ENCODE measurements at places on chromosomes 1 and 21.

DNA sequence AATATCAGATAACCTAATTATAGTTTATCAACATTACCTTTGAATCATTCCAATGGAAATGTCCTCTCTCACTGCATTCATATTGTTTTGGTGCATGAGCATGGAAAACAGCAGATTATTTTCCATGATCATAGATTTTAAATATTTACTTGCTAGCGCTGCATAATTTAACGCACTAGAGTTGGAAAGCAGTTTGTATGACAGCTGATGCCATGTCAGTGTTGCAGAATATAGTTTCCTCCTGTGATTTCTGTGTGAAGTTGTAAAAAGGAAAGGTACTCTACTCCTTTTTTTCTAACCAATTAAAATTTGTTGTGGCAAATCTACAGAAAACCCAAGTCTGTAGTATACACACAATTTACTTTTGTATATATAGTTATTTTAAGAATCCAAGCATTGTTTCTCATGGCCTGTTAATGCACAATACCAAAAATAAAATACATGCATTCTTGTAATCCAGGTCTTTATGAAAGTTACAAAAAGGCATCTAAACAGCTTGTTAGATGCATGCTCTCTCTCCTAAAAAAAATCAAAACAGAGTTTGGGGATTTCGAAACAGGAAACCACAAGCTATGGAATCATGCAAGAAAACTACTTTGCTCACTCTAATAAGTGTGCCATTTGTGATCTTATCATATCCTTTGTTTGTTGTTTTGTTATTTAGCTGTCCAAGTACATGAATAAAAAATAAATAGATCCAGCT, 1.9 kb upstream of the ATG4C start:
- no peak for DNase-seq

DNA sequence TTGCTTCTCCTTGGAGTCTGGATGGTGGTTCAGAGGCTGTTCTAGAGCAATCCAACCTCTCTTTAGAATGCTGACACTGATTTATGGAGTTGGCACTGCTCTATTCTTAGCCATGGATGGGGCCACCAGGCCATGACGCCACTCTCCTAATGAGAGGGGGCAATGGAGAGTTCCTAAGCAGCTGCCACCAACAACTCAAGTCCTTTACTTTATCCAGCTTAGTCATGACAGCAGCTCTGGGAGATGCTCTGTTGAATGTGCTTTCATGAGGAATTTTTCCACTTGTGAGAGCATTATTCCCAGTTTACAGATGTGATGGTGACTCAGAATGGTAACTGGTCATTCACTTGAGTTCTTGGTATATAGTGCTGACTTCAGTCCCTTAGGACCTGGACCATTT, 366.3 kb downstream of the HHAT start:
- DNase-seq = no peak

DNA sequence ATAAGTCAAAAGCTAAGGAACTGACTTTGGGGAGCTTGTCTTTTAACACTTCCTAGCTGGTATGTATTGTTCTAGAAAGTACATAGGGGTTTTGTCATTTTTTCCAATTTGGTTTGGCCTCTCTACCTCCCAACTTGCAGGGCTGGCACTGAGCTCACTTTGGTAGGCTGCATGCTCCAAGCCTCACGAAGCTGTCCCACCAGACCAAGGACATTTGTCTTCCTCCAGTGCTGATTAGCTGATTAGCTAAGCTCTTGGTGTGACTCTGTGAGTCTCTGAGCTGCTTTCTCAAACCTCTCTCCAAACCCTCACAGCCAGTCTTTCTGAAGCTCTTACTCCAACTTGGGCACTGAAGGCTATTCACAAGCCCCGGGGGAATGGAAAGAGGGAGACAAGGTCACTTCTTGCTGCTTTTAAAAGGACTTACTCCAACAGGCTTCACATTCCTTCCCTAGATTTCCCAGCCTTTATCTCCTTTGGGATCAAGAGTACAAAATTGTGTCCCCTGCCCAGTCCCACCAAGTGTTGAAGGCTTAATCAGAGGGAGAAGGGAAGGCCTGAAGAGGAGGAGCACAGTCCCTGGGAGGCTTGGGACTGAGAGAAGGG, 893 bp upstream of the CFAP45 start:
- no peak for DNase-seq

DNA sequence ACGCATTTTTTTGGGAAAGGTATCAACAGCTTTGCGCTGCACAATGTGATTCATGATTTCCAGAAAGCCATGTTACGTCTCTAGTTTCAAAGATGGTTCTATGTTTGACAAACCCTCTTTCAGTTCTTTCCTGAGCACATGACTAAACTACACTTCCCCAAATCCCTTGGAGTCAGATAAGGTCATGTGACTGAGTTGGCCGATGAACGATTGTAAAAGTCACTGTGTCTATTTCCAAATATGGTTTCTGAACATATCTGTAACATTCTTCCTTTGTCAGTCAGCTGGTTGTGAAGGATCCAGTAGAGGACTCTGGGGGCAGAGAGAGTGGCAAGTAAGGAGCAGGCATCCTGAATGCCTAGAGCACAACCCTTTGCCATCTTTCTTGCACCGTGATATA, 35.4 kb downstream of the TMPRSS15 start:
- DNase-seq = no peak

GRCh38 chr1:29708796-29709703, 472.7 kb downstream of the PTPRU start:
- no peak for DNase-seq

DNA sequence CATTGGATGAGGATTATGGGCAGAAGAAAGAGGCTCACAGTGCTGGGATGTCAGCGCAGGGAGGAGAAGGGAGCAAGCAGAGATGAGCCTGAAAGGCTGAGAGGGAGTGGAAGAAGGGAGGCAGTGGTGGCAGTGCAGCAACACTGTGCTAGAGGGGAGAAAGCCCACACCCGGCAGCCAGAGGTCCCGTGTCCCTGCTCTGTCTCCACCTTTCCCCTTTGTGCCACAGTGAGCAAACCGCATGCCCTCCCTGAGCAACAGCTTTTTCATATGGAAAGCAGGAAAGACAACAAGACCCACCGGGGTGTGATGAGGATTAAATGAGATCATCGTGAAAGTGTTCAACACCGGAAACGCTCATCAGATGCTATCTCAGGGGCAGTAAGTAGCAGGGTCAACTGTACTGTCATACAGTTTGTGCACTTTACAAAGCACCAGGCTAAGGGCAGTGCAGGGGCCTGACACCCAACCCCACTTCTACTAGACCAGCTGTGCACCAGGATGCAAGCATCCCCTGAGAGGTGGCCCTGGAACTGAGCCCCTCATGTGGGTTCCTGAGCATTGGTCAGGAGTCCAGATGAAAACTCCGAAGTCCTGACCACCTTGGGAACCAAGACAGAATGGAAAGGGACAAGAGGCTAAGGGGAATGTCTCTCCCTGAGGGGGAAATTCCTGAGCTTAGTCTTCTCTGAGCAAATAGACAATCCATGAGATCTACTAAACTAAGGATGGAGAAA, 9.1 kb downstream of the NHLH1 start:
- DNase-seq = no peak

DNA sequence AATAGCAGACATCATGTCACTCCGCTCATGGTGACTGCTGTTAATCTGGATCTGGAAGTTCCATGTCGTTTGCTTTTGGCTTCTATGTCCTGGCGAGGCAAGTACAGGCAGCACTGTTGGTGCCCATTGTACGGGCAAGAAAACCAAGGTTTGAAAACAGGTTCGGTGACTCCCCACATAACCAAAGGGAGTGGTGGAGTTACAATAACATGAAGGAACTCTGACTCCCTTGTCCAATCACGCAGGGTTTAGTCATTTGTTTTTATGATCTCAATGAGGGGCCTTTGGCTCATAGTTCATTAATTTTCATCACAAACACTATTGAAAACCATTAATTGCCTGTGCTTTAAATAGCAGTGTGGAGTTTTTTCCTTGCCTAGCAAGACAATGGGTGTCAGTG, 82.9 kb upstream of the SSX2IP start:
- no peak for DNase-seq

DNA sequence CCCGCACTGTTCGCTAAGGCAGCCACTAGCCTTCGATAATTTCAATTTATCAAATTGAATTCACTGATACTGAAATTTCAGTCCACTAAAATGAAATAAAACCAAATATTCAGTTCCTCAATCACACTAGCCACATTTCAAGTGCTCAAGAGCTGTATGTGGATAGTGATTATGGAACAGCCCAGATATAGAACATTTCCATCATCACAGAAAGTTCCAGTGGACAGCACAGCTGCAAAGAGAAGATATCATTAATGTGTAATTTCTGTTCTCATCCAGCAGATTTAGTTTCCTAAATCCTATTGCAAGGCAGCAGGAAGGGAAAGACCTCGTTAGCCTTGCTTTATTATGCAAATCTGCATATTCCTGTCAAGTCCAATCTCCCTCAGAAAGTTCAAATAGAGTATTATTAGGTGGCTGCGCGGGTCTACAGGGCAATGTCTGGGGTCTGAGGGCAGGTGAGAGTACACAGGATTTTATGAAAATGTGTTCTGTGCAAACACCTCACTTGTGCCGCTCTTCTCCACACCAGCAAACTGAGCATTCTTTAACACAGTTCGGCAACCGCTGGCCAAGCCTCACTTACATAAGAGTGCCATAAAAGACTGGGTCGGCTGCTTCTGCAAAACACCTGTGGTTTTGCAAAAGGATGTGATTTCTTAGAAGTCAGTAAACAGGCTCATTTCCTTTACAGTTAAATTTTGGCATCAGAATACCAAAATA, 22.4 kb downstream of the CAPZB start:
- no peak for DNase-seq

DNA sequence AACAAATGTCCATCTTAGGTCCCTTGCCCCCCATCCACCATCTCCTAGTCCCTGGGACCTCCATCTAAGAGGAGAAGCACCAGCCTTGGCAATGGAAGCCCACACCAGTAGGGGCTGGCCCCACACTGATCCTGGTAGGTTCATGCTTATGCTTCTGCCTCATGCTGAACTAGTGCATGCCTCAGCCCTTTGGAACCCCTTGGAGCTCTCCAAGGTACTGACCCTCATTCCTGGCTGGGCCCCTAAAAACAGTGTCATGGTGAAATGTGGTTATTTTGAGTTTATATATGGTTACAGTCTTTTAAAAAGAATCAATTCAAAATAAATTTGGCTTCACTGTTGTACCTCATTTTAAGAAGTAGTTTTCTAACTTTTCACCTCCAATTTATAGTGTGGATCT, 108.3 kb downstream of the HIVEP3 start:
- no peak for DNase-seq

DNA sequence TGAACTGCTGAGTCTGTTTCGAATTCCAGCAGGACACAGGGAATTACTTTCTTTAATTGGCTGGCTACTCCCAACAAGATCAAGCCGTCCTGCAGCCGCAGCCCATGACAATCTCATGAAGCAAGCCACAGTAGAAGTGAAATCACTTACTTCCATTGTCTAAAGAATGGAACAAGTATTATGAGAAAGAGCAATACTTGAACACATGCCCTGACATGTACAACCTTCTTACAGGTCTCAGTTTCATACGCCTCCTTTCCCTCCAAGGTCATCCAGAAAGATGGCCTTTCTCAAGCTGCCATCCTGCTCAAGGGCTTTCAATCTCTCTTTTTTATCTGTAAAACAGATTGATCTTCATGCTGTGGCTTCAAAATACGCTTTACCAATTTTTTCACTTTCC, 85.1 kb downstream of the PCSK9 start:
- DNase-seq = no peak

Measured in stimulated activated CD4-positive, alpha-beta T cell treated with anti-CD3 and anti-CD28 coated beads, Interleukin-15, amount 100 ng/mL, for 1 hour (primary cell).